ENCODE measurements at places on chromosomes 4 and X. TPM values are rescaled to one million over a fixed set of nuclear protein-coding genes. Genes with fewer than 3 reads are reported as not detected.

HEPH gene
- total RNA-seq = not detected

CC2D2A gene
- total RNA-seq = 12.6 TPM

ADAMTS3 gene
- not detected for total RNA-seq

PNMA3 gene
- total RNA-seq = 0.14 TPM

TCEAL7 gene
- total RNA-seq = not detected

KANTR gene
- 1.2 TPM for total RNA-seq

HSD17B10 gene
- total RNA-seq = 203 TPM

SORBS2 gene
- total RNA-seq = 0.53 TPM

TRPC5OS gene
- not detected for total RNA-seq

NAP1L2 gene
- total RNA-seq = 0.88 TPM

PCDH7 gene
- total RNA-seq = 0.11 TPM

GUCY1B1 gene
- total RNA-seq = 0.16 TPM

HSFX2 gene
- 0.29 TPM for total RNA-seq

FAM114A1 gene
- 38.5 TPM for total RNA-seq

TMSB15C gene
- total RNA-seq = 0.16 TPM

IL21 gene
- not detected for total RNA-seq

NHS gene
- 2.4 TPM for total RNA-seq

AR gene
- total RNA-seq = 2.7 TPM

VCX3B gene
- total RNA-seq = not detected

RNF128 gene
- not detected for total RNA-seq

SPANXD gene
- total RNA-seq = not detected

H2BW2 gene
- not detected for total RNA-seq

CCSER1 gene
- not detected for total RNA-seq

MAGEC2 gene
- not detected for total RNA-seq

DMRTC1 gene
- not detected for total RNA-seq

All from A549 treated with GW870086 at 1 μM for 4 hours (cell line).